GDM1 (cell line): ENCODE measurements at places on chromosomes 7 and 10.
A peak's percentile ranks its signal among the peaks of the same experiment; 100 is the strongest.

- DNase-seq, result peak; percentile 23
Measured at GRCh38 chr7:87627634-87627994, 584 bp upstream of the RUNDC3B start.

GRCh38 chr10:104262055-104262454 is 6.9 kb upstream of the GSTO2 start:
- no peak for DNase-seq

DNA sequence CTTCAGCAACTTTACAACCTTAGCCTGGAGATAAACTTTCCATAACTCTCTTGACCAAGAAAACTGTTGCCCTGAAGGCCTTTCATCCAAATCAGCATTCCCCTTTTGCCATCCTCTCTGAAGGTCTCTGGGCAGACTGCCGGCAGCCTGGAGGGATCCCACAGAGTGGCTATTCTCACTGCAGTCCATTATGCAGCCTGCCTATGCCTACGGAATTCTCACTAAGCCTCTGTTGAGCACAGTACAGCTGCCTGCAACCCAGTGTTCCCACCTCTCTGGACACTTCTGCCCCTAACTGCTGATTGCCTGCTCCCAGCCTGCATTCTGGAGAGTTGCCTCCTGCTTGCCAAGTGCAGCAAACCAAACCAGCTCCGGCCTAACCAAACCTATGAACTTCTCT is 548.9 kb upstream of the STEAP1 start:
- no peak for DNase-seq

- no peak for DNase-seq
Measured at GRCh38 chr10:97154781-97155180, 31.0 kb downstream of the SLIT1 start.

- DNase-seq, result no peak
Measured at GRCh38 chr7:81573128-81573527, 196.7 kb downstream of the HGF start.

- DNase-seq, result peak; percentile 13
Measured at GRCh38 chr10:95837783-95838182, 70.0 kb upstream of the CC2D2B start.

DNA sequence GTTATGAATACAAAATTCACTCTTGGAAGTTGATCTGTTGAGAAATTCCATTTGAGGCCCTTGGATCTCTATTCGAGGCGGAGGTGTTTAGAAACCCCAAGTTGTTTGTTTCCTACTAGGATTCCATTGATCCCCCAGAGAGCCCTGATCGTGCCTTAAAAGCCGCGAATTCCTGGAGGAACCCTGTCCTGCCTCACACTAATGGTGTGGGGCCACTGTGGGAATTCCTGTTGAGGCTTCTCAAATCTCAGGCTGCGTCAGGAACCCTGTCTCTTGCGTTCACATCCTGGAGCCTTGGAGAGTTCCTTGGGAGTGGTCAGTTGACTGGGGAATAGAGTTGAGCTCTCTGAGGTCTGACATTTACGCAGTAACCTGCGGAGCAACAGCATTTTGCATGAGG is 1.2 kb downstream of the CFAP69 start:
- no peak for DNase-seq

- DNase-seq, result no peak
Measured at GRCh38 chr7:34991938-34992840, 45.1 kb downstream of the DPY19L1 start.

DNA sequence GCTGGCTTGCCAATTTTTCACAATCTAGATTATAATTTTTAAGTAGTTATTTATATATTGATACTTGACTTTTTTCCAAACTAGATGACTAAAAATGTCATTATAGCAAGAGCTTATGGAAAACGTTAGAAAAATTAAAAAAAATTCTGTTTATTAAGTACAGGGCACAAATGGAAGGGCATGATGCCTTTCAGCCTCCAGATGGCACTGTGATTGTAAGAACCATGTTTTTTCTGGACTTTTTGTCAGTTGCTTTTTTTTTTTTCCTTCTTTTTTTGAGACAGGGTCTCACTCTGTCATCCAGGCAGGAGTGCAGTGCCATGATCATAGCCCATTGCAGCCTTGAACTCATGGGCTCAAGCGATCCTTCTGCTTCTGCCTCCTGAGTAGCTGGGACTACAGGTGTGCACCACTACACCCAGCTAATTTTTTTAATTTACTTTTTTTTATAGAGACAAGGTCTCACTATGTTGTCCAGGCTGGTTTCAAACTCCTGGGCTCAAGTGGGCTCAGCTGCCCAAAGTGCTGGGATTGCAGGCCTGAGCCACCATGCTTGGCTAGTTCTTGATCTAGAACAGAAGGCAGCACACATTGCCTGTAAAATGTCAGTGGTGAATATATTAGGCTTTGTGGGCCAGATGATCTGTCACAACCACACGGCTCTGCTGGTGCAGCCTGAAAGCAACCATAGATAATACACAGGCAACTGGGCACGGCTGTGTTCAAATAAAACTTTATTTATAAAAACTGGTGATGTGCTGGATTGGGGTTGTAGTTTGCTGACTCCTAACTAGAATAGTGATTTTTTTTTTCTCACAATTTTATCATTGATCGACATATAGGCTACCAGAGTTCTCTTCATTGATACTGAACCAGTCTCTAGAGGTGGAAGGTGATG is 27.4 kb downstream of the UCMA start:
- no peak for DNase-seq

DNA sequence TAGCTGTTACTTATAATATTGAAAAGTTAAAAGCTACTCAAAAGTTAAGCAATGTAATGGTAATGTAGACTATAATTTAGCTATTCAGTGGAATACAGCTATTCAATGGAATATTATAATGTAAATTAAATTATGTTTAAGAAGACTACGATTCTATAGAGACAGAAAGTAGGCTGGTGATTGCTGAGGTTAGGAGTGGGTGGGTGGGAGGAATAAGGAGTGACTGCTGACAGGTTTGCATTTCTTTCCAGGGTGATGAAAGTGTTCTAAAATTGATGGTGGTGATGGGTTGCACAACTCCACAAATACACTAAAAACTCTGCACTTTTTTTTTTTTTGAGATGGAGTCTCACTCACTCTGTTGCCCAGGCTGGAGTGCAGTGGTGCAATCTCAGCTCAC is 21.4 kb downstream of the DENND2A start:
- no peak for DNase-seq

DNA sequence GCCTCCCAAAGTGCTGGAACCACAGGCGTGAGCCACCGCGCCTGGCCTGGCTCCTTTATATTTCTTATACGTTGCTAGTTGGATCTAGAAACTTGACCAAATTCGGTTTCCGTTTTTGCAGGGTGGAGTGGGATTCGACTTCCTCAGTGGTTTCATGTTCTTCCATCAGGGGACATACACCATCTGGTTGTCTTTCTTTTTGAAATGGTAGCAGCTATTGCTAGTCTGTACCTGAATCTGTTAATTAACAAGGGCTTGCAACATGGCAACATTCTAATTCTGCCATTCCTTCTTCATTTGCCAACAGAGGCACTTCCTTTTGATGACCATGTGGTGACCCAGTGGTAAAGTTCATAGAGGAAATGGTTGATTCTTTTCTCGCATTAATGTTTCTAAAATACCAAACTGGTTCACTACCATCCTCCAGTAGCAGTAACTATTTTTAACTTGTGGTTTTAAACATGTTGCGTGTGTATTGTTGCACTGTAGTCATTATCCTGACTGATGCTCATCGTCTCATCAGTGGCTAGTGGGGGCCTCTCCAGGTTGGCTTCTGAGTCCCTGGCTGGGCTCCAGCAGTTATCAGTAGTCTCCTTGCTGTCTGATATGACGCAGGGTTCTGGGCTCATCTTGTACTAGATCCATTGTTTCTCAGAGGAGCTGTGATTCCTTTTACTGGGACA is 159.2 kb downstream of the RGS10 start:
- no peak for DNase-seq

GRCh38 chr7:69871213-69871885 is 273.1 kb downstream of the AUTS2 start:
- DNase-seq, result no peak

DNA sequence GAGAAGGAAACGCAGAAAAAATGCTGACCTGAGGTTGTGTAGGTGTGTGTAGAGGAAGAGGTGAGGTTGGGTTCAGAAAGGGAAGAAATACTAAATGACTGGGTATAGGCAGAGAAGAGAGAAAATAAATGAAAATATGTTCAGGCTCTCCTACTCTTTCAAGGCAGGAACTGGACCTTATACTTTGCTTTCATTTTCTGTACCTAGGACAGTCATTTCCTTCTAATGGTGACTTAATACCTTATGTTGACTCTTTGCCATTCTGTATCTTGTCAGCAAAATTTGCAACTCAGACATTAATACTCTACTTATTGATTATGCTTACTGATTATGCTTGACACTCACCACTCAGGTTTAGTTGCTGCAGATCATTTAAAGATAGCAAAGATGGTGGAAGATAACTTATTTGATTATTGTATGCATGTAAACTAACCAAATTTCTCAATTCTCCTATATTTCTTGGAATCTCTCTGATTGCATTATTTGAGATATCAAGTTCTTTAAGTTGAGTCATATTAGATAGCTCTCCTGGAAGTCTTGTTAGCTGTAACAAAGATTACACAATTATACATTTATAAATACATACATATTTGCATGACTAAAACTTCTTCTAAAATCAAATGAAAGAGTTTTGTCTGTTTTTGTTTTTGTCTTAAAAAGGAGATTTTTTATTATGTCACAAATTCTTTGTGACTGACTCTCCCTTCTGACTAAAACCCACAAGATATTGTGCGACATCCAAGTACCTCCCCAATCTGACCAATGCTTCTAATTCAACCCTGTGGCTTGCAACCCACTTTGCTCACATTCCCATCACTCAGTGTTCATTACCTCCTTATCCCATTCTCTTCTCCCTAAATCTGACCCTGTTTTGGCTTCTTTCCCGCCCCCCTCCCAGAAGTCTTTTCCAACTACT is 20.0 kb downstream of the LRRD1 start:
- DNase-seq, result no peak

GRCh38 chr7:158743219-158743618 is 38.6 kb upstream of the NCAPG2 start:
- DNase-seq, result no peak

DNA sequence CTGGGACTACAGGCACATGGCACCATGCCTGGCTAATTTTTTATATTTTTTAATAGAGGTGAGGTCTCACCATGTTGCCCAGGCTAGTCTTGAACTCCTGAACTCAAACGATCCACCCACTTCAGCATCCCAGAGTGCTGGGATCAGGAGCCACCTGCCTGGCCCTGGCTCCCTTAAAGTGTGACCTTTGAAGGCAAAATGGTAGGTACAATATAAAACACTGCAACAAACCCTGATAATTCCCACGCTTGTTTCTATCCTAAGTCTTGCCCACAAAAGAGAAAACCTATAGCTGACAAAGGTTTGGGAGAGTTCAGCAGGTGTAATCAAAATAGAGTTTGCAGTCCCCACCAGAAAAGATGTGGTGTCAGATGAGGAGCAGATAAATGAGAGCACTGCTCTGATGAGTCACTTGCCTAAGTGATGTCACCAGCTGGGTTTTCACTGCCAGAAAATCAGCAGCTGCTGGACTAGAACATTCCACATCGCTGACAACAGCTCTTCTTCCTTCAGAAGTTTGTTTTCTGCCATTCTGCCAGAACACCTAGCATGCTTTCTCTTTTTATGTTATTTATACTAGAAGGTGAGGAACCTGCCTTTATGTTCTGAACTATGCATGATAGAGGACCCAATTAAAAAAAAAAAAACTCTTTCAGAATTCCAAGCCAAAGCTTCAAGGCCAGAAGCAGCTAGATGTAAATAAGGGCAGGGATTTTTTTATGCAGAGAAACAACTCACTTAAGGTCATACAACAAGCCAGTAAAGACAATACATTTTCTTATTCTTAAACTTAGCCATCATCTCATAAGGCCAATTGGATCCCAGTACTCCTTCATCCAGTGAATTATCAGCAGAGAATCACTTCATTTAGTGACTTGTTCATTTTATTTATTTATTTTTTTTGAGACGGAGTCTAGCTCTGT is 18.0 kb downstream of the PURB start:
- no peak for DNase-seq

- DNase-seq, result no peak
Measured at GRCh38 chr7:133919810-133920209, 207.3 kb upstream of the LRGUK start.

GRCh38 chr10:91096274-91096673 is 124.2 kb upstream of the PCGF5 start:
- DNase-seq, result no peak

- no peak for DNase-seq
Measured at GRCh38 chr10:100114460-100114859, 32.8 kb upstream of the CPN1 start.

DNA sequence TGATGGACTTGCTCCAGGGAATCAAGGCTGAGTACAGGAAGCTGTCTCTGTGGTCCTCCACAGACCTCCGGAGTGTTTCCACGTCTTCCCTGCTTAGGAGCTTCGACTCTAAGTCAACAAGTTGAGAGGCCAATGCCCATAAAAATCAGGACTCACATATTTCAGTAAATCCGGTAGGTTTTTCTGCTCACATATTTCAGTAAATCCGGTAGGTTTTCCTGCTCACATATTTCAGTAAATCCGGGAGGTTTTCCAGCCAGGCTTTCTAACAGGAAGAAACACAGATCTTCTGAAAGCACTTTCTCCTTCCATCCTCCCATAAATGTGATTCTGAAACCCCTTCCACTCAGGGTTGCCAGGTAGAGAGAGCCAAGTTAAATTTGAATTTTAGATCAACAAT is 340.1 kb upstream of the SHH start:
- DNase-seq, result no peak

DNA sequence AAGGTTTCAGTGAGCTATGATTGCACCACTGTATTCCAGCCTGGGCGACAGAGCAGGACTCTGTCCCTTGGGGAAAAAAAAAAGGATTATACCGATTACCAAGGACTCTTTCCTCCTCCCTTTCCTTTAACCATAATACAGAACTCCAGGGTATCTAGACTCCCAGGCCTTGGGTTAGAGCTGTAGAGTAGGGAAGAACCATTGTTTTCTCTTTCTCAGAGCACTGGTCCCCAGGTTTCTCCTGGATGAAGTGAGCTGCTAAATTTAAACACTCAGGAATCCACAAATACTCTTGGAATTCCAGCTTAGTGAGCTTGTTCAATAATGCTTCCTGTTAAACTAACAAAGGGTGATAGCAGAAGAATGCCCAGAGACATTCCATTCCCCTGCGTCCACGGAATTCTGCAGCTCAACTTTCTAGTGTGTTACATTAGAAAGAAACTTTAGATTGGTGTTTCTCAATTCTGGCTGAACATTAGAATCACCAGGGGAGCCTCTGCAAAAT is 14.6 kb upstream of the RPEL1 start:
- DNase-seq, result no peak

GRCh38 chr10:6163364-6164270 is 39.1 kb upstream of the PFKFB3 start:
- peak; percentile 91 for DNase-seq

- DNase-seq, result no peak
Measured at GRCh38 chr10:94571081-94571480, 25.5 kb downstream of the HELLS start.
